ENCODE measurements at places on chromosomes 4 and X.

DNA sequence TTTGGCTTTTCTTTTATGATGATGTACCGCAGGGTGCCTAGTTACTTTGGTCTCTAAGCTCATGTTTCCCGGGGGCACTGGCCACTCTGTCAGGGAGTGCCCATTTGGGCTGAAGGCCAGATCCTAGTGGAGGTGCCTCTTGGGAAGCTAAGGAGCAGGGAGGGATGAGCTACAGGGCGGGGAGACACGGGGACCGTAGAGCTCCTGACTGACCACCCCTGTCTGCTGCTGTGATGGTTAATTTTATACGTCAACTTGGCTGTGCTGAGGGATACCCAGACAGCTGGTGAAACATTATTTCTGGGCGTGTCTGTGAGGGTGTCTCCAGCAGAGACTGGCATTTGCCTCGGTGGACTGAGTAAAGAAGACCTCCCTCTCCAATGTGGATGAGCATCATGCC, 24.9 kb upstream of the CLDN24 start:
- no peak for DNase-seq

DNA sequence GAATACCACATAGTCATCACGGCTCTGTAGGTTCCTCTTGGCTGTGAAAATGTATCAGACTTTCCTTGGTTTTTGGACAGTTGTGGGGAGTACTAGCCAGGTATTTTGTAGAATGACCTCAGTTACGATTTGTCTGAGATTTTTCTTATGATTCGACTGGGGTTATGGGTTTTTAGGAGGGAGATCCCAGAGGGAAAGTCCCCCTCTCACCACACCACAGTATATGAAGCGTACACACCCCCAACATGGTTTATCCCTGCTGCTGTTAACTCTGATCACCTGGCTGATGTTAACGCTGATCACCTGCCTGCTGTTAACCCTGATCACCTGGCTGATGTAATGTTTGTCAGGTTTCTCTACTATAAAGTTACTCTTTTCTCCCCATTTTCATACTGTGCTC, 72.6 kb downstream of the ANAPC4 start:
- DNase-seq: no peak

GRCh38 chr4:2436301-2436700, 17.5 kb downstream of the CFAP99 start:
- DNase-seq: no peak

DNA sequence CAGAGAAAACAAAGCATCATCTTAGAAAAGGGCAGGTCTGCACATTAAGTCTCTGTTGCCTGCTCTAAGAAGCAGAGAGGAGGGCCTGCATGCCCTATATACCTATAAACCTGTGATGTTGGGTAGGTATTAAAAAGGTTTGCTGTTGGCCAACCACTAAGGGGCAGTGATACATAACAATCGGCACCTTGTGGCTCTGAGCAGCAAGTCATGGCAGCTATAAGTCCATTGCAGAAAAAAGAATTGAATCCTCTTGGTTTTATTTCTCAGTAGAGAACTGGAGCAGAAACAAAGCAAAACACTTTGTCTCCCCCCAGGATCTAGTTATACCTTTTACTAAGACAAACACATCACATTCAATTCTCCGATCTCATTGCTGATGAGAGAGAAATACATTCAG, 1364.4 kb downstream of the STIM2 start:
- no peak for DNase-seq

DNA sequence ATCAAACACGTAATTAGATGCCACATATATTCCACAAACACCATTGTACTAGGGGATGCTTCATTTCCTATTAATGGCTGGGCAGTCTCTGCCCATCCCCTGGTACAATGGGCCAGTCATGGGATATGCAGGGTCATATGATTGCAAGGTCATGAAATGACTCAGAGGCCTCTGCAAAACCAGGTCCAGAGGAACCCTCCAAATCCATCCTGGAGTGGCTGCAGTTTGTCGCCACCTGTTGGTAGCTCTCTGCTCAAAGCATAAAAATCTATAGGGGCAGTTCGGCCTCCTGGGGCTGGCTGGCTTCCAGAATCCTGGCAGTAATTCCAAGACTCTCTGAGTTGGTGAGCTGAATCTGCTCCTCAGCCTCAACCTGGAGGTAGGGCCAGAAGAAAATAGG, 22.9 kb upstream of the PUDP start:
- no peak for DNase-seq

DNA sequence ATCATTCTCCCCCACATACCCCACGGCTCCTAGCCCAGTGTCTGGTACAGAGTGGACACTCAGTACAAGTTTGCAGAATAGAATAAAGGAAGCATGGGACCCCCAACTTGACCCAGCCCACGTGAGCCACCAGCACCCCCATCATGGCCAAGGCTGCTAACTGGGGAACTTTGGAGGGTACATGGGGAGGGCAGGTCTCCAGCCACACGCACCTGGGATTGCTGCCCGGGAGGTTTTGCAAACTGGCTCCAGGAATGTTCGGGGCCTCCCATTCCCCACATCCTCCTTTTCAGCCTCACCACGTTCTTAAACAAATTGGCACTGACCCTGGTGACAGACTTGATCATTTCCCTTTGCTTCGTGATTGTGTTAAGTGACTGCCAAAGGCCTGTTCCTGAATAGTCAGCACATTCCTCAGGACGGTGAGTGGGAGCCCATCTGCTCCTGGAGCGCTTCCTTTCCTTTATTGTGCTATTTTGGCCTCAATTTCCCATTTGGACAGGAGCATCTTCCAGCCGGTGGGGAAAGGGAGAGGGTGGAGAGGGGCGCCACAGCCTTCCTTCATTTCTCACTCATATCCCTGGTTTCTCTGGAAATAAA, 18.7 kb upstream of the XPNPEP2 start:
- no peak for DNase-seq

DNA sequence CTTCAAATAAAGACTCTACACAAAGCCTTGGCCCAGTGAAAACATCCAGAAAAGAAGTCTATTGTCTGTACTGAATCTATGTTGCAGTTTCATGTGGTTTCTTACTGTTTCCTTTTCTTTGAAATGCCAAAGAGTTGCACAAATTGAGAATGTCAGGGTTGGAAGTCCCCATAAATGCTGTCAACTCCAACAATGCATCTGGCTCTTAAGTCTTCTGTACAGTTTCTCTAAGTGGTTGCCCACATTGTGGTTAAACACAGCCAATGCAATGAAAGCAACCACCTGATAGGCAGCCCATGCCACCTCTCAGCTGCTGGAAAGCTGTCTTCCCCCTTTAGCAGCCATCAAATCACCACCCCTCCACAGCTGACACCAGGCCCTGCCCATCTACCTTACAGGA, 67.2 kb upstream of the C1GALT1C1 start:
- no peak for DNase-seq

GRCh38 chr4:16582526-16582925, 315.9 kb downstream of the LDB2 start:
- DNase-seq: no peak

DNA sequence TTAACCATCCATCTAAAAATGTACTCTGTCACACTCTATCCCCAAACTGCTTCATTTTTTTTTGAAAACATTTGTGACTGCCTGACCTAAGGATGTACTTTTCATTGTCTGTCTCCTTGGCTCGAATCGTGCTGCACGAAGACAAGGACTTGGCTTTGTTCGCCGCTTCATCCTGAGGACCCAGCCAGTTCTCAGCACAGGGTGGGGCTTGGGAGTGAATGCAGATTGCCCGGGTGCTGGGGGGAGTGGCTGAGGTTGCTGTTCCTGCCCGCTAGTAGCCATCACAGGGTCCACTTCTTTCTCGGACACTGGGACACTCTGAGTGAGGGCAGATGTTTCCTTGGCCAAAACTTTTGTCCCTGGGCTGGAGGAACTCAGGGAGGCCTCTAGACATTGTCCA, 70.1 kb upstream of the CLCN4 start:
- DNase-seq: no peak

- DNase-seq: no peak
Measured at GRCh38 chr4:110138551-110138950, 59.9 kb downstream of the ELOVL6 start.

- no peak for DNase-seq
Measured at GRCh38 chr4:107870236-107870635, 45.5 kb downstream of the SGMS2 start.

DNA sequence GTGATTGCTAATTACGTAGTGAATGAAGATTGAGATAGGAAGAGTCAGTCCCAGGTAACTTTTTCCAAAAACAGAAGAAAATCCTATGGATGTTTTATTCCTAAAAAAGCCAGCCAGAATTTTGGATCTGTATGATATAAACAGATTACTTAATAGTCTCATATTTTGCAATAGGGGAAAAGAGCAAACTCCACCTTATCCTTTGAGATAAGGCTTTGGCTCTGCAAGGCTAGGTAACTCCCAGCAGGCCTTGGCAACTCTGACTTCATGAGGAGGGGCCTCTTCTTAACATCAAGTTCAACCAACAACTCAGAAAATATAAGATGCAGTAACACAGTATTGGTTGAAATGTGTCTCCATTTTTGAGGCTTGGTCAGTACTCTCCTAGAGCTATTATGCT, 98.7 kb upstream of the SLC4A4 start:
- DNase-seq: no peak

DNA sequence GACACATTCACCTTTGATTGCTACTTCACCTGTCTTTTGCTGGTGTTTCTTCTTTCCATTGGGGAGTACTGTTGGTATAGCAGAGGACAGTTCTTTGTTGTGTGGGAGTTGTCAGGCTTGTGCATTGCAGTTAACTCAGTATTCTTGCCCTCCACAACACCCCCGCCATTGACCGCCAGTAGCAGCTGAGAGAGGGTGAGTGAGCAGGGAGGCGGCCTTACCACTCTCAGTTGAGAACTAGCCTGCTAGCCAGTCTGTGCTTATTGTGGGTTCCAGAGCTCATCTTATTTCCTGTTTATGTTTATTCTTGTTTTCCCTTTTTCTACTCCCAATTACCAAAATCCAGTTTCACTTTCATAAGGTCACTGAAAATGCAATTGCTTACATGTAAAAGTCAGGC, 52.2 kb downstream of the STIM2 start:
- DNase-seq: no peak

DNA sequence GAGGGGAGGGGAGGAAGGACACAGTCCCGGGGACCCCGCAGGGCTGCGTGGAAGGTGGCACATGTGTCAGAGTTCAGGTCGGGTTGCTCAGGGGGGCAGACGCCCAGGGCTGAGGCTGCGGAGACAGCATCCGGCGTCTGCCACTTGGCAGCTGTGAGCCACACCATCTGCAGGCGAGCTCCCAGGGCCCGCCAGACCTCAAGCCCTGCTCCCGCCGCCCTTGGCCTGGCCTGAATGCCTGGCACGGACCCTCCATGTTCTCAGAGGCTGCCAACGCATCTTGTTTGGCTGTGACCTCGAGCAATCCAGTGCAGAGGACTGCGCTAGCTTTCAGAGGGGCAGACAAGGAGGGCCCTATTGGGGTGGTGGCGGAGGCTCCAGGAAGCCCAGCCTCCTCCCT, 5.1 kb downstream of the BGN start:
- DNase-seq: no peak

- no peak for DNase-seq
Measured at GRCh38 chr4:78784236-78784865, 8.2 kb downstream of the BMP2K start.

Data from NCI-H1048 (cell line).